CD4-positive, alpha-beta T cell treated with Interleukin-21 for 1 hour (primary cell): ENCODE measurements at places on chromosomes 11 and 22.

- DNase-seq, result no peak
Observed at GRCh38 chr11:74749965-74750296, 1.3 kb downstream of the RNF169 start.

DNA sequence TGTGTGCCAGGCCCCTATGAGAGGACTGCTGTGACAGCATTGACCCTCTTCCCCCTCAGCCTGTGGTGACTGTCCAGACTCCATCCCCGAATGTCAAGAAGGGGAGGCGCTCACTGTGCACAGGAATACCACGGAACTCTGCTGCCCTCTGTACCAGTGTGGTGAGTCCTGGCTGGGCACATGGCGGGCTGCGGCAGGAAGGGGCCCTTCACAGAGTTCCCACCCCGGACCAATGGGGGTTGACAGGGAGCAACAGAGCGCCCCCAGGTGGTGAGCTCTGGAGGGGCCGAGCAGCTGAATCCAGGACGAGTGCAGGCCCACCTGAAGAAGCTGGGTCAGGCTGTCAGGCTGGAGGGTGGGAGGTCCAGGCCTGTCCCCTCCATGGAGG, 83.8 kb upstream of the MYOD1 start:
- DNase-seq, result no peak

GRCh38 chr11:64225608-64226506, at the start of the genes NUDT22 and TRPT1:
TSS of gene NUDT22 (plus strand) at chr11:64226274. CDS start at chr11:64226653, 379 bp downstream.
TSS of gene TRPT1 (minus strand) at chr11:64226186. CDS start at chr11:64225860, 326 bp downstream.
- DNase-seq, result peak; percentile 89

GRCh38 chr11:13227676-13228255, 49.8 kb upstream of the BMAL1 start:
- DNase-seq, result no peak

DNA sequence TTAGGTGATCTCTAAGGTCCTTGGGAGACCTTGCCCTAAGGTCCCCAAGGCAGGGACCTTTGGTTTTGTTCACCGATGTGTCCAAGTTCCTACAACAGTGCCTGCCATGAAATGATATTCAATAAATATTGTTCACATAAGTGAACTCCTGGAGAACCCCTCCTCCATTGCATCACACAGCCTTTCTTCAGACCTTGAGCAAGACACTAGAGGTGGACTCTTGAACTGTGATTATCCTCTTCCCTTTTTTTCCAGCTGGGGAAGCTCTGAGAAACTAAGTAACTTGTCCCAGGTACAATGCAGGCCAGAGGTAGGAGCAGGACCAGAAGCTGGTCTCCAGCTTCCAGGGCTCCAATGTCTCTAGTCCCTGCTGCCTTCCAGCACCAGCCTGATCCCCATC, 76.6 kb upstream of the LMO1 start:
- DNase-seq, result no peak

GRCh38 chr22:48198489-48199459, 1436.3 kb downstream of the TBC1D22A start:
- no peak for DNase-seq

DNA sequence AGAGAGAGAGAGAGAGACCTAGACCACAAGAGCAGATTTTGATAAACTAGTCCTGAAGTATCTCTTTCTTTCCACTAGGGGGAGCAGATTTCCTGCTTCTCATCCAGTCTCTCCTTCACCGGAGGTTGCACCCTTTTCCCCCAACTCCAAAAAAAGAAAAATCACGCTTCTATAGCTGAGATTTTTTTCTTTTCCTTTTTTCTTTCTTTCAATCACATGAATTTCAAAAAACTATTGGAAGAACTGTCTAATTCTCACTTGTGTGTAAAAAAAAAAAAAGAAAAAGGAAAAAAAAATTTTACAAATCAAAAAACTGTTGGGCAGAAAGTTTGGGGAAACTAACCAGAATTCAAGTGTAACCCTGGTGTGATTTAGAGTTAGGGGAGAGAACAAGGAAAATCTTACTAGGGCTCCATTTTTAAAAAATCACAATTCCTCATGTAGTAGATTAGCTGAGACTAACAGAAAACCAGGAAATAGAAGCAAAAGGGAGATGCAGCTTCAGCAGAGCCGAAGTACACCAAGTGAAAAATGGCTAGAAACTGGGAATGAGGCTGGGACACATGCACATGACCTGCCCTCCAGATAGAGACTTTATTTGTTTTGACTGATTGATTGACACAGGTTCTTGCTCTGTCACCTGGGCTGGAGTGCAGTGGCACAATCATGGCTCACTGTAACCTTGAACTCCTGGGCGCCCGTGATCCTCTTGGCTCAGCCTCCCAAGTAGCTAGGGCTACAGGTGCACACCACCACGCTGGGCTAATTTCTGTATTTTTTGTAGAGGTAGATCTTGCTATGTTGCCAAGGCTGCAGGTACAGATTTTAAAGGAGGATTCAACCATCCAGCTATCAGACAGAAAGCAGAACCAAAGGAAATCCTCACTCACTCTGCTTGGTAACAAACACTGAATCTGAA, 27.1 kb downstream of the SDHD start:
- peak; percentile 50 for DNase-seq

DNA sequence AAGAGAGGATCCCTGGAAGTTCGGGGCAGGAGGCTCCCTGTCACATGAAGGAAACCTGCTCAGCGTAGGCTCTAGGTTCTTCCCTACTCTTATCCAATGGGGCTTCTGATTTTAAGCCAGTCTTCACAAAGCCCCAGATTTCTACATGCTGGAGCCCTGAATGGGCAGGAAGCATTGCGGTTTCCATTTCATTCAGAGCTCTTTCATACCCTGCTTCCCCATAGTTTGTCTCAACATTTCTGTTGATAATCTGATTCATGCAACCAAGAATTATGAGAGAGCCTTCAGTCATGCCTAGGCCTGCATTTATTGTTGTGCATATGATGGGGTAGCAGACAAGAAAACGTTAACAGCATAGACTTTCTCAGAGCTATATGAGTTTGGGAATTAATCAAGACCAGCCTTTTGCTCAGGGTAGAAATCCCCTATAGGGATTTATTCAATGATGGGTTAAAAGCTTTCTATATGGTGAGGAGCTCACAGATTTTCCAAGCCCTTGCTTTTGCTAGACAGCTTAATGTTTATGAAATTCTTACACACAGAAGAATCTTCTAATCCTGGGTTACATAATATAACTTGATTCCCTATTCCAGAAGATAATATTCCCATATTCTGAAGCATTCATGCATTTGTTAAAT, 15.9 kb downstream of the OR51B4 start:
- no peak for DNase-seq

DNA sequence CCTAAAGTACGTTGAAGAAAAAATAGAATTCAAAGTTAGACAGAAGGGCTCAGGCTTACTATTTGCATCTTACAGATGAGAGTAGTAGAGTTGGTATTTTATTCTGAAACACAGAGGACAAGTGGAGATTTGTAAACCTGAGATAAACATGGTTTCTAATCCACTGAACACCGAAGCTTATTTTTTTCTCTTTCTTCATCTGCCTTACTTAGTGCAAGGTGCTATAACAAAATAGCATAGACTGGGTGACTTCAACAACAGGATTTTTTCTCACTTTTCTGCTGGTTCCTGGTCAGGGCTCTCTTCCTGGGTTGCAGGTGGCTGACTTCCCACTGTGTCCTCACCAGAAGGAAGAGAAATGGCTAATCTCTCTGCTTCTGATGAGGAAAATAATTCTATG, 2.1 kb upstream of the HBG1 start:
- DNase-seq, result no peak
